ENCODE measurements at places on chromosomes 4 and X.

DNA sequence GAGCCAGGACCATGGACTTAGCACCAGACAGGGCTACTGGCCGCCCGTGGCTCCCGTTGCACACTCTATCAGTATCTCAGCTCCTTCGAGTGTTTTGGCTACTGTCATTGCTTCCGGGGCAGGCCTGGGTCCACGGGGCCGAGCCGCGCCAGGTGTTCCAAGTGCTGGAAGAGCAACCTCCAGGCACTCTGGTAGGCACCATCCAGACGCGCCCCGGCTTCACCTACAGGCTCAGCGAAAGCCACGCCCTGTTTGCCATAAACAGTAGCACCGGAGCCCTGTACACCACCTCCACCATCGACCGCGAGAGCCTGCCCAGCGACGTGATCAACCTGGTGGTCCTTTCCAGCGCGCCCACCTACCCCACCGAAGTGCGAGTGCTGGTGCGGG, 1.6 kb downstream of the FAT4 start:
- DNase-seq = no peak

DNA sequence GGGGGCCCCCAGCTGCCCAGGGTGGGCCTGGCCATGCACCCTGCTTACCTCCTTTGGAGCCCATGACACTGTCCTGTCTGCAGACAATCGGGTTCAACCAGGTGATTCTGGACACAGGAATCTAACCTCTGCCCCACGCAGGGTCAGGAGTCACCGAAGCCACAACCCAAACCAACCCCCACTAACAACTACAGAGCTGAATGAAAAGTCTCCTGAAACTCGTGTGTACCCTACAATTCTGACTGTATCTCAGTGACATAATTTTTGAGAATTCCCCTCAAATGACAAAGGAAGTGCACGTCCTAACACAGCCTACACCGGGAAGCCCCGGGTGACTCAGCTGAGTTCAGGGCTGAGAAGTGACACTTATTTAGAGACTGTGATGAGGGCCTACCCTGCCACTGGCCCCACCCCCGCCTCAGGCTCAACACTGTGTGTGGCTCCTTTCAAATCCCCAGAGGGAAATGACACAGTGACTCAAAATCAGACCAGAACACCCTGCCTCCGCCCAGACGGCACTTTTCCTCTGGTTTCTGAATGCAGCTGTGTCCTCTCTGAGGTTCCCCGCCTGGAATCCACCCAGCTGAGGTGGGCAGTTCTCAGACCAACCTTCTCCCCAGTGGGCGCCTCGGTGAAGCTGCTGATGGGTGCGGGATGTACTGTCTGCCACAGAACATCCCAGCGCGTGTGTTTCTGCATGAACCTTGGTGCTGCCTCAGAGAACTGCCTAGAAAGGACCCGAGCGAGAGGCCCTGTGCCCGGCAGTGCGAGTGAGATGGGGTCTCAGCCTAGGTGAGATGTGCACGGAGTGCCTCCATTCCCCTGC, 9.9 kb downstream of the TNIP2 start:
- DNase-seq = no peak

GRCh38 chrX:68185161-68185560, 248.1 kb downstream of the OPHN1 start:
- DNase-seq = no peak

GRCh38 chr4:119070301-119070700, 65.3 kb upstream of the MYOZ2 start:
- DNase-seq = no peak

DNA sequence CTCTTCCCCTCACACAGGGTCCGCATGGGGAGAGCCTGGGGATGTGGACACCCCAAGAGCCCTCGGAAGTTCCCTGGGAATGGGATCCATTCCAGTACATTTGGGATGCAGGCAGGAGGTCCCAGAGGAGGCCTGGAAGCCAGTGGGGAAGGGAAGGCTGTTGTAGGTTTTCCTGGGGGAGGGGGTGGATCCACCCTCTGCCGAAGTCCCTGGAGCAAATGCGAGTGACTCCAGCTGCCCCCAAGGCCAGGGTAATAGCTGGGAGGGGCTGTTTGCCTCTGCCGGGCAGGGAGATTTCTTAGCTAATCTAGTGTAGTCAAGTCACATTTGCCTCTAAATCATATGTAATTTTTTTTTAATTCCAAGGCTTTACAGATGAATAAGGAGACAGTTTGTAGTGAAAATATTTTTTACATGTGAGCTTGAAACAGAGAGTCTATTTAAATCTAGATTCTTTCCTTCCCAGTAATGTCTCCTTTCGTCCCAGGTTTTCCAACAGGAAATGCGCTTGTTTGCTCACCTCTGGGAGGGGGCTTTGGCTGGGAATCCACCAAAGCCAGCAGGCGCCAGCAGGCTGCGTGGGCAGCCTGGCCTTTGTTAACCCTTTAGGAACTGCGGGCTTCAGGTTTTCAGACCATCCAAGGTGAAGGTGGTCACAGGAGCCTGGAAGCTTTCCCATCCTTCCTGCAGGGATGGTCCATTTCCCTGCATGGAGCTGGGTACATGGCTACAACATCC, 26.8 kb downstream of the SH3TC1 start:
- DNase-seq = no peak

- no peak for DNase-seq
Measured at GRCh38 chr4:140187316-140187695, 33.3 kb upstream of the MAML3 start.

DNA sequence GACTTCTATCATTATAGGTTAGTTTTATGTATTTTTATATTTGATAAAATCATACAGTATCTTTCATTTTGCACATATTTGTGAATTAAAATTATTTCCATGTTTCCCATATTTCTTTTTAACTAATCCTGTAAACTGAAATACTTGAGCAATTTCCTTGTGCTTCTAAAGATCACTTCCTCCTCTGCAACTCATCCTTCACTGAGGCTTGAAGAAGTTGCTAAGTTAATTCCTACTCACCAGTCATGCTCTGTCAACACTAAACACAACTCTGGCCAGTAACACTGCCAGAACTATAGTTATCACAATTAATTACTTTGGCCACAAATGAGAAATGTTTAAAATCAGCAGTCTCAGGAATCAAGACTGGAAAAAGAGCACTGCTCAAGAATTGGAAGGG, 6.7 kb downstream of the SPATA4 start:
- DNase-seq = no peak

- no peak for DNase-seq
Measured at GRCh38 chrX:41630091-41630490, 58.7 kb upstream of the GPR34 start.

GRCh38 chrX:133440081-133440796, 24.9 kb upstream of the GPC4 start:
- DNase-seq = no peak

GRCh38 chr4:150366487-150366999, 215.4 kb upstream of the MAB21L2 start:
- DNase-seq = no peak

GRCh38 chr4:111632641-111633151, 512.6 kb upstream of the FAM241A start:
- DNase-seq = no peak

DNA sequence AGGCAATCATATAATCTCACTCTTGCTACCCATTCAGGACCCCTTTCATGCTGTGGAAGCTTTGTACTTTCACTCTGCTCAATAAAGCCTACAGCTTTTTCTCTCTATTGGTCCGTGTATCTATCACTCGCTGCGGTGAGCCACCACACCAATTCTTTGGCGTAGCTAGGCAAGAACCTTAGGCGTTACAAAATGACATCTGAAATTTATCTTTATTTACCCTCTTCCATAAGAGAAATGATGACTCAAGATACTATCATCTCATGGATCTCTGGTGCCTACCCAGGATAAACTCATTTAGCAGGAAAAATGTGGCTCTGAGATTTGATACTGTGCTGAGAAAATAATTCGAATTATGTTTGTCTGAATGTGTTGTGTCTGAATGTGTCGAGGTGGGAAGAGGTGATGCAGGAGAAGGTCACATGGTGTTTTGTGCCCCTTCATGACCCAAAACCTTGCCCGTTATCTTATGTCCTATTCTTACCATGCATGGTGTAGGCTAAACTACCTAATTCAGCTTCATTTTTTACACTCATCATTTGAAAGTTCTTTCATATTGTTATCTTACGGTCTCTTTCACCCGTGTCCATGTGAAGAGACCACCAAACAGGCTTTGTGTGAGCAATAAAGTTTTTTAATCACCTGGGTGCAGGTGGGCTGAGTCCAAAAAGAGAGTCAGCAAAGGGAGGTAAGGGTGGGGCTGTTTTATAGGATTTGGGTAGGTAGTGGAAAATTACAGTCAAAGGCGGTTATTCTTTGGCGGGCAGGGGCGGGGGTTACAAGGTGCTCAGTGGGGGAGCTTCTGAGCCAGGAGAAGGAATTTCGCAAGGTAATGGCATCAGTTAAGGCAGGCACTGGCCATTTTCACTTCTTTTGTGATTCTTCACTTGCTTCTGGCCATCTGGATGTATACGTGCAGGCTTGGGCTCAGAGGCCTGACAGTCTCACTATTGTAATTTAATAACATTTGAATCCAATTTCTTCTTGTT, 41.6 kb upstream of the GIMD1 start:
- no peak for DNase-seq

DNA sequence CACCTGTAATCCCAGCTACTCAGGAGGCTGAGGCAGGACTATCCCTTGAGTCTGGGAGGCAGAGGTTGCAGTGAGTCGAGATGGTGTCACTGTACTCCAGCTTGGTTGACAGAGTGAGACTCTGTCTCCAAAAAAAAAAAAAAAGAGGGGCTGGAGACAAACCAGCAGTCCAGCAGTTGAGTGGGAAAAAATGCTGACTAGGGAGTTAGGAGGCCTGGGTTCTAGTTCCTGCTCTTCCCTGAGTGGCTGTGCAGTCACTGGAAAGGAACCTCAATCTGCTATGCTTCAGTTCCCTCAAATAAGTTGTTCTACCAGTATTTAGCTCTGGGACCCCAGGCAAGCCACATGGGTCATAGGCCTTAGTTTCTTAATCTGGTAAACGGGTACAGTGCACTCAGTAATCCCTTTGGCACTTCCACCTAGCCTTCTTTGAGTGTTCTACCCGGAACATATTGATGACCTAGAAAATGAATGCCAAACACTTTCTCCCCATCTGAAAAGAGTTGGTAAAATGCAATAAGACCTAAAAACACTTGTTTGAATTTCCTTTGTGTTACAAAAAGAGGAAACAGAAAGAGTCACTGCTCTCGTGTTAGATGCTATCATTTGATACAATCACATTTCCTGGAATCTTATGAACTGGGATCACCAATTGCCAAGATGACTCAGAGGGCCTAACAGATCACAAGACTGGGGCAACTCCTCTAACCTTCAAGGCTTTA, 99.3 kb upstream of the EGFL6 start:
- DNase-seq = no peak

DNA sequence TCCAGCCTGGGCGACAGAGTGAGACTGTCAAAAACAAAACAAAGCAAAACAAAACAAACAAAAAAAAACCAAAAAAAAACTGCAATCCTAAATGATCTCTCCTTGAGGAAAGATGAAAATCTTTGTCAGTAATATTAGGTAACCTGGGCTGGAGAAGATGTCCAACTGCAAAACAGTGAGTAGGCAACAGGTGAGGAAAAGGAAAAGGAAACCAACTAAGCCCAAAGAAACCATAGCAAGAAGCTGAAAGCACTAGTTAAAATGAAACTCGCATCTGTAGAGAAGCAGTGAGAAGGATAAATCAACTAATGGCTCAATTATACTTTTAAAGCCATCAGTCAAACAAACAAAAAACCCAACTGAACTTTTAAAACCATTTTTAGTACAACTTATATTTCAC, 54.2 kb downstream of the ENOX2 start:
- DNase-seq = no peak

- no peak for DNase-seq
Measured at GRCh38 chrX:152946681-152947080, 47.2 kb downstream of the PNMA5 start.

- DNase-seq = no peak
Measured at GRCh38 chrX:8653956-8654355, 78.0 kb downstream of the ANOS1 start.

DNA sequence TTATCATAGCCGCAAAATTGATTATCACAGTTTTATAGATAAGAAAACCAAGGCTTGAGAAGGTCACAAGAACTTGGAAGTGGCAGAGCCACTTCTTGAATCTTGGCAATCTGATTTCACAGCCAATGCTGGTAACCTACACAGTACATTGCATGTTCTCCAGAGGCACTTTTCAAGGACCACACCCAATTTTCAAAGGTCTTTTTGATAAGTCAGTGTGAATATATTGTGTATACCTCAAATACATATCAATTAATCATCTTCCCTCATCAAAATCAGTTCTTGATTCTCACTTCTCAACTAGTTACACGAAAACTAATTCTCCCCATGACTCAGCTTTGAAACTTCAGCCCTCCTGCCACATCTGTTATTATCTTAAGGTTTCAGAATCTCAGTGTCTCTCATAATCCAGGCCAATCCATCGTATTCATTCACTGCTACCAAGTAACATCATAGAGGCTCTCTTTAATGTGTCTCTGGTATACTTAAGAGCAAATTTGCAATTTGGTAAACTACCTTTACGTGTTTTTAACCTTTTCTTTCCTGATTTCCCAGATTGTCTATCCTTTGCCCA, 16.8 kb downstream of the CAMK2D start:
- no peak for DNase-seq

- no peak for DNase-seq
Measured at GRCh38 chrX:28124416-28124815, 143.2 kb upstream of the DCAF8L1 start.

- no peak for DNase-seq
Measured at GRCh38 chr4:127734976-127735375, 4.8 kb downstream of the SLC25A31 start.

- no peak for DNase-seq
Measured at GRCh38 chr4:102787096-102787881, 26.5 kb upstream of the MANBA start.

GRCh38 chr4:13268703-13269102, 215.4 kb downstream of the RAB28 start:
- DNase-seq = no peak

DNA sequence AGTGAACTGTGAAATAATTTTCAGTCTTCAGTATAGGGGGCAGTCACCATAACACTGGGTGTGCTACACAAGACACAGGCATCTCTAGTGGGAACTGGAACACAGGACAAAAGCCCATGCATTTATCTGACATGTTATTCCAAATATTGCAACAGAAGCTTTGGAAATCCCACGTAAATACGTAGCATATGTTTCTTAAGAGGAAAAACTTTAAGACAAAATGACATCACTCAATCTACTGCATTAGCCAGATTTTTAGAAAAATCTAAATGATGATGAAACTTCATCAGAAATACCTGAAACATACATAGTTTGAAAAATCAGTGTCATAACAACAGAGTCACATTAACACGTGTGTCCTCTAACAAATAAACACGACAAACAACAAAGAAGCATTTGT, 14.5 kb downstream of the SHISA3 start:
- DNase-seq = no peak

GRCh38 chr4:8637456-8637984, 45.0 kb downstream of the CPZ start:
- no peak for DNase-seq

- no peak for DNase-seq
Measured at GRCh38 chr4:136664988-136665387, 867.3 kb downstream of the PCDH18 start.

DNA sequence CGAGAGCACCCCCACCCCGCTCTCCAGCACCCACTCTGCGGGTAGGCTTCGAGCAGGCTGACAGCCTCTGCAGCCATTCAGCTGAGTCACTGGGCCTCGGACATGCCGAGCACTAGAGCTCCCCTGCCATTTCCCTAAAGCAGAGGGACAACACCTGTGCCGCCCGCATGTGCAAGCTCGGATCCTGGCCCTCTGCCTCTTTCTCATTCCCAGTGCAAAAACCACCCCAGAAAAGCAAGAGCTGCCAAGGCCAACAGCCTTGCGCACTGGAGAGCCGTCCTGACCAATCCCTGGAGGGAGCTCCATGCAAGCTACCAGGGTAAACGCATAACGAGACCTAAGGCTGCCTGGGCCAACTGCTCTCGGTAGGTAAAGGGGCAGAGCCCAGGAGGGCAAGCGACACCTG, 5.3 kb downstream of the HCFC1 start:
- no peak for DNase-seq
